Heart right ventricle (tissue), 16 donors: ENCODE measurements at places on chromosomes 5 and 9.

DNA sequence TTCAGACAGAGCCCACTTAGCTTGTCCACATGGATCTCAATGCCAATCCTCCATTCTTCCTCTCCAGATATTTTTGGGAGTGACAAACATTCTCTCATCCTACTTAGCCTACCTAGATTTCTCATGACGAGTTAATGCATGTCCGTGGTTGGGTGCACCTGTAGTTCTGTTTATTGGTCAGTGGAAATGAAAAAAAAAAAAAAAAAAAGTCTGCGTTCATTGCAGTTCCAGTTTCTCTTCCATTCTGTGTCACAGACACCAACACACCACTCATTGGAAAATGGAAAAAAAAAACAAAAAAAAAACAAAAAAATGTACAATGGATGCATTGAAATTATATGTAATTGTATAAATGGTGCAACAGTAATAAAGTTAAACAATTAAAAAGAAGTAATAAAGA, 59.0 kb downstream of the BASP1 start:
- no peak overlapping the region for H3K27ac ChIP-seq
- H3K4me3 ChIP-seq: no peak overlapping the region
- no peaks in the 10 kb centered on the region for H3K36me3 ChIP-seq
- H3K4me1 ChIP-seq: no peaks in the 10 kb centered on the region

DNA sequence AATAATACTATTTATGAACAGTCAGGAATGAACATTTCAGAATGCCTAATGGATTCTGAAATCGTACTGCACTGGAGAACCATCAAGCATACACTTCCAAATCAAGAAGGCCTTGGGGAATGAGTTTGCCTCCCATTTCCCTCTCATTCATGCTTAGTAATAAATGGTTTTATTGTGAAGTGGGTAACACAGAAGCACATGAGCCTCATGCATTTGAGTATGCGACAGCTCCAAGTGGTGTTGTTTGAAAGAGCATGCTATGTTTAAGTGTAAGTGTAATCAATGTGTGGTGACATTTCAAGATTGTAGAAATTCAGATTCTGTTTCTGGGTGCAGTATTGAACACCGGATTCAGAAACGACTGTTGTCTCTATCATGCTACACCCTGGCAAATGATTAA, 60.0 kb downstream of the SGCD start:
- no peak overlapping the region for H3K4me3 ChIP-seq
- no peak for DNase-seq
- no peaks in the 10 kb centered on the region for H3K36me3 ChIP-seq

- no peaks in the 10 kb centered on the region for H3K36me3 ChIP-seq
- H3K4me1 ChIP-seq: peaks cover 12% of the 10 kb centered on the region
- no peak overlapping the region for H3K27ac ChIP-seq
- H3K27me3 ChIP-seq: no peaks in the 10 kb centered on the region
- no peak overlapping the region for H3K4me3 ChIP-seq
These were observed 205.2 kb downstream of the AGTPBP1 start for GRCh38 chr9:85536514-85536913.

DNA sequence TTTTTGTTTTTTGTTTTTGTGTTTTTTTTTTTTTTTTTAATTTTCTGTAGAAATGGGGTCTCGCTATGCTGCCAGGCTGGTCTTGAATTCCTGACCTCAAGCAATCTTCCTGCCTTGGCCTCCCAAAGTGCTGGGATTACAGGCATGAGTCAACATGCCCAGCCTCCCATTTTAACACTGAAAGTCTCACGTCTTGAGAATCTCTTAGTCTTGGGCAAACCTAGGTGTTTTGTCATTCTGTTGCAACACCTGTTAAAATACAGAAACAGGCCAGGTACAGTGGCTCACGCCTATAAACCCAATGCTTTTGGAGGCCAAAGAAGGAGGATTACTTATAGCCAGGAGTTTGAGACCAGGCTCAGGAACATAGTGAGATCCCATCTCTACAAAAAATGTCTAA, 599.0 kb downstream of the TLR4 start:
- no peak overlapping the region for H3K4me3 ChIP-seq
- no peak for DNase-seq
- H3K27ac ChIP-seq: no peak overlapping the region
- H3K36me3 ChIP-seq: no peaks in the 10 kb centered on the region

DNA sequence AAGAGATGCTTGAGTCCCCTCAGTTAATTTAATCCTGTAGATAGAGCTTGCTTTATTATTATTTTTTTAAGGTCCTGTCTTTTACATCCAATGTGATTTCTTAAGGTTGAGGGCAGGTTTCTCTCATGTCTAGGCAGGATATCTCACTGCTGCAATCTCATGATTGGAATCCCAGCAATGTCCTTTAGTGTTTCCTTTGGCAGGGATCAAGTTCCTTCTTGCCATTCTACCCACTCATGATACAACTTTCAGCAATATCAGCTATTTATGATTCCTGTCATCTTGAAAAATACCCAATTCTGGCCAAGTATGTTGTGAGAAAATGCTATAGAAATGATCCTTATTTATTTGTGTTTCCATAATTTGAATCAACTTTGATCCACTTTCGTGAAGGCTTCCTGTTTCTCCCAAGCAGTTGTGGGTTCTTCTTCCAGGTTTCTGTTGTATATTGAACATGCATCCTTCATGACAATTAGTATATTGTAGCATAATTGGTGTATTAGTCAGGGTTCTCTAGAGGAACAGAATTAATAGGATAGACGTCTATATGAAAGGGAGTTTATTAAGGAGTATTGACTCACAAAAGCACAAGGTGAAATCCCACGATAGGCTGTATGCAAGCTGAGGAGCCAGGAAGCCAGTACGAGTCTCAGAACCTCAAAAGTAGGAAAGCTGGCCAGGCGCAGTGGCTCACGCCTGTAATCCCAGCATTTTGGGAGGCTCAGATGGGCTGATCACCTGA, 18.4 kb upstream of the VPS13A start:
- H3K4me1 ChIP-seq: no peaks in the 10 kb centered on the region
- no peak for DNase-seq
- no peaks in the 10 kb centered on the region for H3K36me3 ChIP-seq
- H3K27me3 ChIP-seq: no peaks in the 10 kb centered on the region
- no peak overlapping the region for H3K27ac ChIP-seq

GRCh38 chr9:7139886-7140285, 382.1 kb downstream of the KDM4C start:
- peaks cover 15% of the 10 kb centered on the region for H3K36me3 ChIP-seq
- H3K4me3 ChIP-seq: no peak overlapping the region
- DNase-seq: no peak
- H3K27ac ChIP-seq: no peak overlapping the region
- no peaks in the 10 kb centered on the region for H3K27me3 ChIP-seq

GRCh38 chr9:128669786-128670185, 13.1 kb upstream of the DYNC2I2 start:
- no peak overlapping the region for H3K4me3 ChIP-seq
- H3K27me3 ChIP-seq: no peaks in the 10 kb centered on the region
- no peaks in the 10 kb centered on the region for H3K36me3 ChIP-seq
- no peaks in the 10 kb centered on the region for H3K4me1 ChIP-seq

GRCh38 chr5:89904442-89904841, 505.1 kb downstream of the CETN3 start:
- H3K27ac ChIP-seq: no peak overlapping the region
- no peak for DNase-seq
- H3K4me3 ChIP-seq: no peak overlapping the region
- H3K36me3 ChIP-seq: no peaks in the 10 kb centered on the region

- no peaks in the 10 kb centered on the region for H3K27me3 ChIP-seq
- no peak overlapping the region for H3K27ac ChIP-seq
- no peak overlapping the region for H3K4me3 ChIP-seq
These were observed 38.9 kb downstream of the ZNF608 start for GRCh38 chr5:124707520-124707919.

GRCh38 chr5:135641734-135642487, 63.1 kb upstream of the CXCL14 start:
- H3K27me3 ChIP-seq: peaks cover 11% of the 10 kb centered on the region
- H3K36me3 ChIP-seq: no peaks in the 10 kb centered on the region
- H3K4me3 ChIP-seq: no peak overlapping the region

DNA sequence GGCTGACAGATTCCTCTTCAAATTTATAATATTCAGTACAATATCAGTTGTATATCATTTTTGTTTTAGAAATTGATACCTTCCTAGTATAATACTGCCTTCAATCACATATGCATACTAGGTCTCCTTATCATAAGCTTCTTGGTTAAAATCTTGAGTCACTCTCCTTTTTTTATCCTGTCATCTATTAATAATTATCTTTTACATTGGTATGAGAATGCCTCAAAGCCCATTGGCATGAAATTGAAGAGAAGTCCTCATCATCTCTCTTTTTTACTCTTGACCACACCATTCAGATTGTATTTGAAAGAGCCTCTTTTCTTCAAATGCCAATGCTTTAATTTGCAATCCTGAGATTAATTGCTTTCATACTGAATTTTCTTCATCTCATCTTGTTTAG, 810.3 kb downstream of the BRINP1 start:
- H3K36me3 ChIP-seq: no peaks in the 10 kb centered on the region
- no peak overlapping the region for H3K4me3 ChIP-seq
- no peaks in the 10 kb centered on the region for H3K27me3 ChIP-seq
- no peak for DNase-seq
- H3K4me1 ChIP-seq: no peaks in the 10 kb centered on the region
